ENCODE measurements at places on chromosomes 16 and 17.

GRCh38 chr17:1108765-1109605, 70.8 kb downstream of the ABR start:
- no peak for DNase-seq

DNA sequence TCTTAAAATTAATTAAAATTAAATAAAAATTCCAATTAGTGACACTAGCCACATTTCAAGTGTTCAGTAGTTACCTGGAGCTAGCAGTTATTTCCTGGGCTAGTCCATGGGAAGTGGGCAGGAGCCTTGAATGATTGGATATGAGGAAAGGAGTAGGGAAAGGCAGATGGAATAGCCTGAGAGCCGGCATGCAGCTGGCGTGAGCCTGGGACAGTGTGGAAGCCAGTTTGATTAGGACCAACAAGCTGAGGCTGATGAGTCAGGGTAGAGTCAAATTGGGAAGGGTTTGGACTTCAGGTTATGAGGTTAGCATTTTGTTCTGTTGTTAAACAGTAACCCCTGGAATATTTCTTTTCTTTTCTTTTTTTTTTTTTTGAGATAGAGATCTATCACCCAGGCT, 15.3 kb upstream of the GNA13 start:
- DNase-seq: no peak

DNA sequence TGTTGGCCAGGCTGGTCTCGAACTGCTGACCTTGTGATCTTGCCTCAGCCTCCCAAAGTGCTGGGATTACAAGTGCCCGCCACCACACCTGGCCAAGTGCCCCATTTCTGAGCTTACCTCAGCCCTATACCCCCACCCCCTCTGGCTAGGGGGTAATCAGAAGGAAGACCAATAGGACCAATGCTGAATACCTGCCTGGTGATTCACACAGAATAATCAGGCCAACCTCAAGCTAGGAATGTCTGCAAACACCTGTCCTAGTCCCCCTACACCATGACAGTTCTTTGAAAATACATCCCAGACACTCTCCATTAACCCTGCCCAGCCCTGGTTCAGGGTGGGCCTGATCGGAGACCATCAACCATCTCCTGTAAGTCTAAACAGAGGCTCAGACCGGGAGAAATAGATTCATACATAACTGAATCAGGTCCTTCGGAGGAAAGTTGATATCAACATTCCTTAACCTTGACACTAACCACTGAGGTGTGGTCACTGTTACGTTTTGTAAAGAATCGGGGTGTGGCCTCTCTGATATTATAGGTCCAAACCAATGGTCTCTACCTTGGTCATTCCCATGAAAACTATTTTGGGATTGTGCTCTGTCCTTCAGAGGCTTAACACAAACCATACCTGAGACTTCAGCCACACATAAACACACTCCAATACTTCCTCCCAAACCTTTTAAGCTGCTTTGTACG, 130.8 kb downstream of the GAS7 start:
- no peak for DNase-seq

DNA sequence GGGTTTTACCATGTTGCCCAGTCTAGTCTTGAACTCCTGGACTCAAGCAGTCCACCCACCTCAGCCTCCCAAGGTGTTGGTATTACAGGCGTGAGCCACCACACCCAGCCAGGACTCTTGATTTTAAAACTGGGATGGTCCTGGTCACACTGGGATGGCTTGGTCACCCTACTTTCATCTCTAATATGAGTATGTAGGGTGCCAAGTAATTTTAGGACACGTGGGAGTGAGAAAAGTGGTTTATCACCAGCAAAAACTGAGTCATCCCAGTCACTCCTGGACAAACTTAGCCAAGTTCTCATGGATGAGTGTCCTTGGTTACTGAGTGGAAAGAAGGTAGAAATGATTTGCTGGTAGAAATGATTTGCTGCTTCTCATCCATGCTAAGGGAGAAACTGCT, 9.9 kb downstream of the CLEC19A start:
- DNase-seq: no peak

GRCh38 chr16:68574479-68574878, 35.4 kb downstream of the ZFP90 start:
- DNase-seq: no peak

- no peak for DNase-seq
Measured at GRCh38 chr17:44912763-44913544, 2.3 kb downstream of the GFAP start.

- DNase-seq: no peak
Measured at GRCh38 chr17:29760279-29761039, 137.7 kb upstream of the CORO6 start.

- DNase-seq: no peak
Measured at GRCh38 chr16:10946308-10946707, 1.9 kb downstream of the CLEC16A start.

GRCh38 chr17:15384142-15384787, 42.9 kb upstream of the TEKT3 start:
- no peak for DNase-seq

GRCh38 chr17:41592601-41593305, 6.1 kb upstream of the KRT14 start:
- DNase-seq: no peak

DNA sequence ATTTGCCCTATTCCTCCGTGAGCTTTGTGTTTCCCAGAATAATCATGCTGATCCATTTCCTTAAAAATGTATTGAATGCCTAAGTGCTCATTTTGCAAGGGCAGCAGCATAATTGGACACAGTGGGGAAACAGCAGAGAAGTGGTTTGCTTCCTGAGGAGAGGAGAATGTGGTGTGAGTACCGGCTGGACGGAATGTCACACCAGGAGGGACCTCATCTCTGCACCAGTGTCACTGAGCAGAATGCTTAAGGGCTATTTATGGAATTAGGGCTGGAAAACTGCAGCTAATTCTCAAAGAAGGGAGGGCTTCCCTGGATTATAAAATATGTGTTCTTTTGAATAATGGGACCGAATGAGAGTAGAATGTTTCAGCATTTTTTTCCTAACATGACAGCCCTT, 1100.6 kb upstream of the RBFOX1 start:
- DNase-seq: no peak

DNA sequence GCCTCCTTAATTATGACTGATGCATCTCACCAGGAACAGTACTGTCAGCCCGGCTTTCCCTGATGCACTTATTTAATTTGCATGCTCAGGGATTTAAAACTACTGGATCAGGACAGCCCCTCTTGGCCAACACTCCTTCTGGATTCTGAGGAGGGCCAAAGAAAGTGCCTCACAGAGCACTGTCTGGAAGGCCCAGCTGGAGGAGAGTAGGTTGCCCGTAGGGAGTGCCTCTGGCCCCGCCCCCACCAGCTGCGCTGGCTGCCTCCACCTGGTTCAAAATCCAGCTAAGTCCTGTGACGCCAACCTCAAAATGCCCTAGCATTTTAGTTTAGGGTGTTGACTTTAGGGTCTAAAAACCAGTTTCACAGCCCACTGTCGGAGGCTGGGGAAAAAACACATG, 49.4 kb upstream of the SREBF1 start:
- no peak for DNase-seq

- DNase-seq: no peak
Measured at GRCh38 chr16:28505489-28506137, 1.0 kb downstream of the IL27 start.

DNA sequence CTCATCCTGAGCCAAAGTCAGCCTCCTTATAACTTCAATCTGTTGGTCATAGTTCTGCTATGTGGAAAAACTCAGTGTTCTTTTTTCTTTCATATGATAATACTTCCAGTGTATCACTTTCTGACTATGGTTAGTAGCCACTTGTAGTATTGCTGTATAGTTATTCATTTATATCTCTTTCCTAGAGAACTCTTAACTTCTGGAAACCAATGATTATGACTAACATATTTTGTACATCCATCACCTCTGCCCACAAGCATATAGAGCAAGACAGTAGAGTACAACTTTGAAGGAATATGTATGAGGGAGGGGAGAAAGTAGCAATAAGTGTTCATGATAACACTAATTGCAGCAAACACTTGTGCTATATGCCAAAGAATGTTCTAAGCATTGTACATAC, 38.6 kb downstream of the COX10 start:
- DNase-seq: no peak

DNA sequence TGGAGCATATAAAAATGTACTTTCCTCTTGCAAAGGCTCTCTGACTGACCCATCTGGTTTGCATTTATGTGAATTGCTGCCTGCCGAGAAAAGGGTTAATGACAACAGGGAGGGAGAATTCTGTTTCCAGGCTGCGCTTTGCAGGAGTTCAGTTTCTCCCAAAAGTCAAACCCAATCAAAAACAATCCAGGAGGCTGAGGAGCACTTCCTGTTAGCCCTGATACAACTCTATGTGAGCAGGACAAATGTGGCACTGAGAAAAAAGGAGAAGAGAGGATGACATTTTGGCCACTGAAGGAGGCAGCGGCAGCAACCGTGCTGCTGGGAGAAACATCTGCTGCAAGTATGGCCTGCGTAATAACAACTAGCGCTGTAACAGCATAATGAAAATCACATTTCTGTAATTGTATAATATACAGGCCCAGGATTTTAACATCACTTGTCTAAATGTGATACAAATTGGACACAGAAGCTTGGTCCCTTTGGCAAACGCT, 26.8 kb upstream of the ELAC2 start:
- no peak for DNase-seq

DNA sequence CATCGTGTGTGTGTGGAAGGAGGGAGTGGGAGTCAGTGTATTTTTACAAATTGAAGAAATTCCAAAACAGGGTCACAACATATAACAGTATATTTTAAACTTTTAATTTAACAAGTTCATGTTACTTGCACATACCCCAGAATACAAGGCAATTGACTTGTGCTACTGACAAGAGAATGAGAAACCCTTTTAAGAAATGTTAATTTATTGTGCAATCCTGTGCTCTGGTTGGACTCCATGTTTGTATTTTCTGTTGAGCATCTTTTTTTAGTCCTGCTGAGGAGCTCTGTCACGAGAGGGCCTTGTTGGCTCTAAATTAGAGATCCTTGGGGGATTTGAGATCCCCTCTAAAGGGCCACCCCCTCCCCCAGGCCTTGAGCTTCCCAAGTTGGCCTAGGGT, 1.1 kb upstream of the EMP2 start:
- DNase-seq: no peak

GRCh38 chr16:84150926-84151325, 5.8 kb downstream of the DNAAF1 start:
- DNase-seq: no peak

- DNase-seq: no peak
Measured at GRCh38 chr16:84597931-84598351, 19.9 kb downstream of the COTL1 start.

DNA sequence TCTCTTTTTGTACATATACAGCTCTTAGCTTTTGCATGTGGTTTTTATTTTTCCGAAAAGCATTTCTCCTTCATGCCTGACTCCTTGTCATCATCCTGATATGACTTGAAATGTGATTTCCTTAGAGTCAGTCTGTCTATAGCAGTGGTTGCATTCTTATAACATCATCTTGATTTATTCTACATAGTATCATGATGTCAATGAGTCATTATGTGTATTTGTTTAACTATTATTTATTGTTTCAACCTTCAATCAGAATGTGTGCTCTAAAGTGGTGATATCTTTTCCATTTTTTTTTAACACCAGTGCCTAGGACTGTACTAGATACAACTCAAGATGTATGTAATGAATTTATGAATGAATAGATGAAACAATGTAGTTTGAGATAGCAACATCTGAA, 354.9 kb upstream of the CDH8 start:
- DNase-seq: no peak

DNA sequence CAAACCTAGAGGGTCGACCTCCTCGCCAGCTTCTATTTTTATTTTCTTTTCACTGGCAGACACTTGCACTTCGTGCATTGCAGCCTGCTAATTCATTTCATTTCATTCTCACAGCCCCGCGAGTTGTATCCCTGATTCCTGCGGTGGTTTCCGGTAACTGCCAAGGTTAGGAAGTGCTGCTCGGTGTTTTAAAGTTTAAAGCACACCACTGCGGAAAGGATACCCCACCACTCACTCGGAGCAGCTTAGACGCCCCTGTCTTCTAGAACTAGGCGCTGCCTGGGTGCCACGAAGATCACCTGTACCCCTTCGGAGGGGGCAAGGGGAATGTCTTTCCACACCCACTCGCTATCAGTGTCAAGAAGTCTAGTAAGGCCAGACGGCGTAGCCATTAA, 509 bp downstream of the CNEP1R1 start:
- no peak for DNase-seq

GRCh38 chr17:12736526-12736925, 52.8 kb upstream of the ARHGAP44 start:
- no peak for DNase-seq

DNA sequence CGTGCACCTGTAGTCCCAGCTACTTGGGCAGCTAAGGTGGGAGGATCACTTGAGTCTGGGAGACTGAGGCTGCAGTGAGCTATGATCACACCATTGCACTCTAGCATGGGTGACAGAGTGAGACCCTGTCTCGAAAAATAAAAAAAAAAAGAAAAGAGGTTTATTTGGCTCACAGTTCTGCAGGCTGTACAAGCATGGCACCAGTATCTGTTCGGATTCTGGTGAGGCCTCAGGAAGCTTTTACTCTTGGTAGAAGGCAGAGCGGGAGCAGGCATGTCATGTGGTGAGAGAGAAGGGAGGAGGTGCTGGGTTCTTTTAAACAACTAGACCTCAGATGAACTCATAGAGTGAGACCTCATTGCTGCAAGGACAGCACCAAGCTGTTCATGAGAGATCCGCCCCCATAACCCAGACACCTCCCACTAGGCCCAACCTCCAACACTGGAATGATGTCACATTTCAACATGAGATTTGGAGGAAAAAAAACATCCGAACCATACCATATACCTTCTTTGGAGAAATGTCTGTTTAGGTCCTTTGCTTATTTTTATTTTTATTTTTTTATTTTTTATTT, 10.3 kb upstream of the RMI2 start:
- DNase-seq: no peak

- DNase-seq: no peak
Measured at GRCh38 chr16:7921345-7921744, 588.7 kb downstream of the RBFOX1 start.

- no peak for DNase-seq
Measured at GRCh38 chr16:47258874-47259461, 115.2 kb upstream of the NETO2 start.

DNA sequence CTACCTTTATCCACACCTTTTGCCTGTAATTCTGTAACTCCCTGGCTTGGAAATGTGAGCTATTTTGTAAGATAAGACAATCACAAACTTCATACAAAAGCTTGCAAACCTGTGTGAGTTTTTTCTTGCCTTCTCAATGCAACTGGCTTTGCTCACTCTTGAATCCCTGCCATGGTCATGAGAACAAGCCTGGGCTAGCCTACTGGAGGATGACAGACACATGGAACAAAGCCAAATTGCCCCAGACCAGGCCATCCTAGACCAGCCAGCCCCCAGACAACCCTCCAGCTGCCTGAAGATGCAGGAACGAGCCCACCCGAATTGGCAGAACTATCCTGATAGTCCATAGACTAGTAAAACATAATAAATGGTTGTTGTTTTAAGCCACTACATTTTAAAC, 466.6 kb upstream of the ERCC4 start:
- DNase-seq: no peak

DNA sequence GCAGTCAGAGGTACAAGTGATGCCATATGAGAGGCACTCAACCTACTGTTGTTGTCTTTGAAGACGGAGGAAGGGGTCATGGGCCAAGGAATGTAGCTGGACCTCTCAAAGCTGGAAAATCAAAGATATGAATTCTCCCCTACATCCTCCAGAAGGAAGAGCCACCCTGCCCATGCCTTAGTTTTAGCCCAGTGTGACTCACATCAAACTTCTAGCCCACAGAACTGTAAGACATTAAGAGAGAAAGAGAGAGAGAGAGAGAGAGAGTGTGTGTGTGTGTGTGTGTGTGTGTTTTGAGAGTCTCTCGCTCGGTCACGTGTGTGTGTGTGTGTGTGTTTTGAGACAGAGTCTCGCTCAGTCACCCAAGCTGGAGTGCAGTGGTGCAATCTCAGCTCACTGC, 87.1 kb downstream of the STX8 start:
- DNase-seq: no peak
